H1 (cell line): ENCODE measurements at places on chromosomes 7 and 10.
A peak's percentile ranks its signal among the peaks of the same experiment; 100 is the strongest.

GRCh38 chr10:132201111-132201969 is 14.6 kb downstream of the DPYSL4 start:
- DNase-seq, result no peak

- DNase-seq, result no peak
Measured at GRCh38 chr7:8286118-8286517, 24.2 kb upstream of the ICA1 start.

DNA sequence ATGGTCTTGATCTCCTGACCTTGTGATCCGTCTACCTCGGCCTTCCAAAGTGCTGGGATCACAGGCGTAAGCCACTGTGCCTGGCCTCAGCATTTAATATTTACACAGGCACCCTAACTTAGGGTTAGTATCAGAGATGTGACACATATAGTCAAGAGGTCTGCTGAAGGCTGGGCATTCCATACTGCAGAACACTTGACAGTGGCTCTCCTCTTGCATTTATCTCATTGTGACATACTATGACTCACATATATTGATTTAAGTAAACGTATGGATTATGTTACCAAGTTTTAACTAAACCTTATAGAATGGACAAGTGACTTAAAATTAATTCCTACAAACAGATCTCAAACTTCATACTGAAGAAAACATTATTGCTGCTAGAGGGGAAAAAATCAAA is 36.6 kb downstream of the BRAF start:
- no peak for DNase-seq

GRCh38 chr7:149317986-149318672 is 56.1 kb downstream of the ZNF783 start:
- DNase-seq, result peak; percentile 38

GRCh38 chr7:16420649-16421332 is 547 bp downstream of the CRPPA start:
- DNase-seq, result peak; percentile 47

DNA sequence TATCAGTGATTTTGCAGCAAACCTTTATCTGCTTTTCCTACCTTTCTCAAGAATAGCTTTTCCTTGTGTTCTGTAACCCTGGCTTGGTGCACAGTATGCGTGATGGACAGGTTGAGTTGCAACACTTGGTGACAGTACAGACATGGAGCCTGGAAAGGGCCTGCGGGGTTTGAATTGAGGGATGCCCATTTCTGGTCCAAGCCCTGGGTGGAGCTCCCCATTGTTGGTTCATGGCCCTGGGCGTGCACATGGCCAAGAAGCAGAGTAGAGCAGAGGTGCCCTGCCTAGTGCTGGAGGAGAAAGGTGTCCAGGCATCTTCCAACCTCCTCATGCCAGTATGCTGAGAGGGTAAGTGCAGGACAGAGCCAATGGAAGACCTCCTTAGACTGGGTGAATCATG is 106.6 kb upstream of the MKLN1 start:
- DNase-seq, result no peak

GRCh38 chr10:44458671-44459413 is 73.9 kb upstream of the CXCL12 start:
- no peak for DNase-seq

DNA sequence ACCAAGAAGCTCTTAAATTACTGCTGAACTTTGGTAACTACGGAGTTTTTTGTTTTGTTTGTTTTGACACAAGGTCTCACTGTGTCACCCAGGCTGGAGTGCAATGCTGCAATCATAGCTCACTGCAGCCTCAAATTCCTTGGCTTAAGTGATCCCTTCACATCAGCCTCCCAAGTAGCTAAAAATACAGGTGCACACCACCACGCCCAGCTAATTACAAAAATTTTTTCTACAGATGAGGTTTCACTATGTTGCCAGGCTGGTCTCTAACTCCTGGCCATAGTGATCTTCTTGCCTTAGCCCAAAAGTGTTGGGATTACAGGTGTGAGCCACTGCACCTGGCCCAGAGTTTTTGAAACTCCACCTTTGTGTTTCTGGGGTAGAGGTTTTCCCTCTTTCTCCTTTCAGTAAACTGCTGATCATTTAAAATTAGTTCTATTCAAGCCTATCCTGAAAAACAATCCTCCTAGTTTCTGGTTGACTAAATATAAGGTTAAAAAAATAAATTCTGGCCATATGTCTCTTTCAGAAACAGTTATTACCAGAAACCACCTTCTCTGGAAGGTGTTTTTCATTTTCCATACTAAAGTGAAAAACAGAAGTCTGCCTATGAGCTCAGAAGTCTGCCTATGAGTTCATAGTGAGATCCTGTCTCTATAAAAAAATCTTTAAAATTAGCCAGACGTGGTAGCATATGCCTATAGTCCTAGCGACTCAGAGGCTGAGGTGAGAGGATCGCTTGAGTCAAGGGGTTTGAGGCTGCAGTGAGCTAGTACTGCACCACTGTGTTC is 63.9 kb downstream of the VOPP1 start:
- no peak for DNase-seq

DNA sequence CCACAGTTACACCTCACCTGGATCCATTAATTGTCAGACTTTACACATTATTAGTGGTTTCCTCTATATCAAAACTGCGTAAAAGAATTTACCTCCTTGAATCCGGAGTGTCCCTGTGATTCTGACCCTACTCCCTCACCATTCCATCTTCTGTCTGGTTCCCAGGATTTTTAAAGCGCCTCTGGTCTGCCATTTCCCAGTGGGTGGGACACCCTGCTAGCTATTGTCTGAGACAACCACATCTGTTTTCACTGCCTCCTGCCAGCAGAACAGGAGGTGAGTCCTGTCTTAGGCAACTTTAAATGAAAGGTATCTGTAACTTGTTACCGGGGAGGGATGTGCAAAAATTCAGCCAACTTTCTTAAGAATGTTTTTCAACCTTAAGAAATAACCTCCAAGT is 2.3 kb downstream of the MACROH2A2 start:
- DNase-seq, result no peak

GRCh38 chr7:86929293-86930109 is 130.0 kb downstream of the ELAPOR2 start:
- DNase-seq, result no peak

- no peak for DNase-seq
Measured at GRCh38 chr7:146768957-146769356, 652.4 kb downstream of the CNTNAP2 start.

DNA sequence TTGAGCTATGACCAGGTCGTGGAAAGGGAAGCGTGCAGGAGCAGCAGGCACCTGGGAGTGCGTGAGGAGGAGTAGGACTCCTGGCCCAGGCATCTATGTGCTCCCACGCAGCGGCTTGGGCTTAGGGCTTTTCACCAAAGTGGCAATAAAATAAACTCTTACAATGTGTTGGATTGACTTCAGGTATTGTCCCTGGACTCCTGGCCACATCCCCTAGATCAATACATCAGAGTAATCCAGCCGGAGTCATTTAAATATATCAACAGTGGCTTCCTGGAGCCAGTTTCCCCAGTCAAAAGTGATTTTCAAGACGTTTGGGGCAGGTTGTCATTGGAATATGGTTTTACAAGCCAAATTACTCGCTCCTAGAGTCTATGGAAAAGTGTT is 344.4 kb downstream of the WDR11 start:
- no peak for DNase-seq

DNA sequence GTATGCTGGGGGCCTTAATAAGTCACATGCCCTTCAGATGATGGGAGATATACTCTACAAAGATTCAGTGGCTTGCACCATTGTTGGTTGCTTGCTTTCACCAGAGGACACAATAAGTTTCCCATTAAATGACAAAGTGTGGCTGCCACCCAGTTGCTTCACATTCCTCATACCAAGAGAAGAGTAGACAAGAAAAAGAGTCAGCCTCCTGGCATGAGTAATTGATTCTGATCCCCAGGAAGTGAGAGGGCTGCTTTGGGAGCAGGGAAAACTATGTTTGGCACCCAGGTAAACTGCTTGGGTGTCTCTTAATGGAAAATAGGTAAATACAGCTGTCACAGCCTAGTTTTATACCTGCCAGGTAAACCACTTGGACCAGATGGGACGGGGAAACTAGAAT is 66.7 kb upstream of the IL6 start:
- DNase-seq, result no peak

DNA sequence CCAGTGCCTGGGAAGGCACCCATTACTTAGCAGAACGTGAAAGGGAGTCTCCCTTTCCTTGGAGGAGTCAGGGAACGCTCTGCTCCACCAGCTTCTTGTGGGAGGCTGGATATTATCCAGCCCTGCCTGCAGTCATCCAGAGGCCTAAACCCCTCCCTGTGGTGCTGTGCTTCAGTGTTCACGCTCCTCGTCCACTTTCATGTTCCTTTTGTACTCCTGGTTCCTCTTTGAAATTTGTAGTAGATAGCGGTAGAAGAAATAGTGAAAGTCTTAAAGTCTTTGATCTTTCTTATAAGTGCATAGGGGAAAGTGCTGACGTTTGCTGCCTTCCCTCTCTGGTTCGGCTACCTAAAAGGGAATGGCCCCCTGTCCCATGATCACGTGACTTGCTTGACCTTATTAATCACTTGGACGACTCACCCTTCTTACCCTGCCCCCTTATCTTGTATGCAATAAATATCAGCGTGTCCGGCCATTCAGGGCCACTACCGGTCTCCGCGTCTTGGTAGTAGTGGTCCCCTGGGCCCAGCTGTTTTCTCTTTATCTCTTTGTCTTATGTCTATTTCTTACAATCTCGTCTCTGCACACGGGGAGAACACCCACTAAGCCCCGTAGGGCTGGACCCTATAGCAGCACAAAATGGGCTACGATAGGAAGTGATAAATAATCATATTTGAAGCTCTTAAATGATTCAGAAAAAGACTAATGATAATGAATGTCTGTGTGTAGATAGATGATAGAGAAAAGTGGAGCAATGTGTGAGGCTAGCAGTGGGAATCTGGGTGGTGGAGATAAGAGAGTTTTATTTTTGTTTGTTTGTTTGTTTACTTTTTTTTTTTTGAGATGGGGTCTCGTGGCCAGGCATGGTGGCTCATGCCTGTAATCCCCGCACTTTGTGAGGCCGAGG is 5.8 kb upstream of the ESYT2 start:
- no peak for DNase-seq

- no peak for DNase-seq
Measured at GRCh38 chr7:148325208-148325607, 265.4 kb upstream of the C7orf33 start.

GRCh38 chr7:11104578-11104977 is 130.9 kb downstream of the PHF14 start:
- no peak for DNase-seq

- no peak for DNase-seq
Measured at GRCh38 chr10:74194999-74195398, 44.0 kb downstream of the ADK start.

DNA sequence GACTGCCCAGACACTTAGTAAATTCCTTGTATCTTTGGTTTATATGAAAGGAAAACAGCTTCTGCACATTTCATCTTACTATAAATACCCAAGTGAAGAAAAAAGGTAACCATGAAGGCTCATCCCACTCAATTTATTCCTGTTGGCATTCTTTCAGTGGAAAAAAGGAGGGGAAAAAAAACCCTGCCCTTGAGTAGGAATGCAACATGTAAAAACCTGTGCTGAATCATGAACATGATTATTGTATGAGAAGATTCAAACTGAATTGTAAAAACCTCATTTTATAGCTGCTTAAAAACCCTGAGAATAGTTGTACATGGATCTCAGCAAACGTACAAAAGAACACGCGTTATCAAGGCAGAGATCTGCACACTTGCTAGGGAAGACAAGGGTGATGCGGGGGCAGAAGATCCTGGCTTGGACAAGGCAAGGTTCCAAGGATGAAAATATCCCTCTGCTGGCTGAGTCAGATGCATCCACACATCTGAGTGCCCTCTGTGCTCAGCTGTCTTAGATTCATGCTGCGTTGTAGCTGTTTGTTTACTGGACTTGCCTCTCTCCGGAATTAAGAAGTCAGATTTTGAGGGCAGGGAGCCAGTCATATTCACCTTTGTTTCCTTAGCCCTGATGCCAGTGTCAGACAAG is 658.2 kb downstream of the PARD3 start:
- DNase-seq, result no peak
